ENCODE measurements at places on chromosomes 2 and 18. TPM values are rescaled to one million over a fixed set of nuclear protein-coding genes. Genes with fewer than 3 reads are reported as not detected.

- DNase-seq = no peak
Measured at GRCh38 chr18:32297579-32298170, 107.8 kb downstream of the MEP1B start.

DNA sequence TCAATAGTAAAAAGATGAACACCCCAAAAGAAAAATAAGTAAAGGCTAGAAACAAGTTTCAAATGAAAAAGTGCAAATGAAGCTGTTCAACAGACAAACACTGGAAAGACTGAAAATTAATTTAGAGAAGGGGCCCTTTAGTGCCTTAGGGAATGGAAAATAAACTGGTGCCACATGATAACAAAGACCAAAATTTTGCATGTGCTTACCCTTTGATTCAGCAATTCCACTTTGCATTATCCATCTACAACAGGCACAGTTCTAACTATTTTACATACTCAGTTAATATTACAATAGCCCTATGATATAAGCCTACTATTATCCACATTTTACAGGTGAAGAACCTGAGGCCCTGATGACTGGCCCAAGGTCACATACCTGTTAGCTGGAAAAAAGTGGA lies 183.9 kb downstream of the NBAS start:
- DNase-seq = no peak

PIEZO2 gene
- total RNA-seq = not detected

DNA sequence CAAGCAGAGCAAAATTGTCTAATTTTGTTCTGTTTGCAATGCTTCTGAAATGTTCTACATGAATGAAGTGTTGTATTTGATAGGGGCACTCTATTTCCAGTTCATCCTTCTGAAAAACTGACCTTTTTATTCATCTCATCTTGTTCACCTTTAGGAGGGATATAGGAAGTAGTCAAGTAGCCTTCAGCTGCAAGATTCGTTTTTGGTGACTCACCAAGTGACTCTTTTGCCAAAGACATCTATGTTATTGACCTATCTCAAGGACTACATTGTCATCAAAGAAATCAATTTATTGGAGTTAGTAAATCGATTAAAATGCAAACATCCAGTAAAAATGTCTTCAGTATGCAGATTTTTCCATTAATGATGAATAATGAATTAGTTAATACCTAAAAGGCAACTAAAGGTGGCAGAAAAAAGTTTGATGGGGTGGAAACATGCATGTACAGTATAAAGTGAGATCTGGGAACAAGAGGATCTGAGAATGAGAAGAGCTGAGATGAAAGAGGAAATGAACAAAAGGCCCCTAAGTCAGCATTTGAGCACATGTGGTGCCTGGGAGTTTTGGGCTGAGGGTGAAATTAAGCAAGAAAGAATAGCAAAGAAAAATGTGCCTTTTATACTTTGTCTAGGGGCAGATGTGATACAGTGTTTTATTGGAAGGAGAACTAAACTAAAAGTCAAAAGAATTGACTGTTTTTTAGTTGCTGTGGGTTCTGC lies 255.1 kb upstream of the LINC00305 start:
- DNase-seq = no peak

- DNase-seq = no peak
Measured at GRCh38 chr2:151302879-151303278, 13.4 kb upstream of the NMI start.

- DNase-seq = no peak
Measured at GRCh38 chr18:63468575-63468974, 8.2 kb upstream of the SERPINB5 start.

CDCA7 gene
- 37.1 TPM for total RNA-seq

Data from G401 (cell line).